ENCODE measurements at places on chromosomes 2 and 18.

- DNase-seq = no peak
Measured at GRCh38 chr2:5464657-5465056, 227.5 kb upstream of the SOX11 start.

GRCh38 chr2:173448938-173449471 is 94.3 kb downstream of the CDCA7 start:
- peak; percentile 55 for DNase-seq

DNA sequence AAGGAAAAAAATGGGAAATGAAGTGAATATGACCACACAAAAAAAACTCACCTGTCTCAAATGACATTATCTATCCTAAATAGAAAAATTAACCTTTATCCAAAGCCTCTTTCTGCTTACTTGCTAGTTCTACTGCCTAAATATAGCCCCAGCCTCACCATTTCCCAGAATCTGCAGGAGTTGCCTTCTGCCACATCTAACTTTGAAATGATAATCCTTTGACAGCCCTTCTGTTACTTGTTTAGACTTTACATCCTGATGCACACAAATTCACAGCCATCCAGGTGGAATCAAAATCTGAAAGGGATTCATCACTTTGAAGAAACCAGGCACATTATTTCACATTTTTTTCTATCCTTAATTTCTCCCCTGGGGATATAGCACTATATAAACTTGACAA is 1356.2 kb upstream of the NXPH2 start:
- no peak for DNase-seq

- DNase-seq = no peak
Measured at GRCh38 chr18:7254163-7254562, 23.3 kb downstream of the LRRC30 start.

DNA sequence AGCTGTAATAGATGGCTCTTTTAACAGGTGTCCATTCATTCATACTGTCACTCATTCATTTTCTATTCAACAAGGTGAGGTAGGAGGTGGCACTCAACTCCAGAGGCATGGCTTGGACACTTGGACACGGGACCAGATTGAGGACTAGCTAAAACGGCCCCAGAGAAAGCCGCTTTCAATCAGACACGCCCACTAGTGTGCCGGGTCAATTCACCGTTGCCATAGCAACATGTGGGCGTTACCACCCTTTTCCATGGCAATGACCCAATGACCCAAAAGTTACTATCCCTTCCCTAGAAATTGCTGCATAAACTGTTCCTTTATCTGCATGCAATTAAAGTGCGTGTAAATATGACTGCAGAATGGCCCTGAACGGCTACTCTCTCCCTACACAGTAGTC is 49.2 kb upstream of the LGALSL start:
- DNase-seq = no peak

DNA sequence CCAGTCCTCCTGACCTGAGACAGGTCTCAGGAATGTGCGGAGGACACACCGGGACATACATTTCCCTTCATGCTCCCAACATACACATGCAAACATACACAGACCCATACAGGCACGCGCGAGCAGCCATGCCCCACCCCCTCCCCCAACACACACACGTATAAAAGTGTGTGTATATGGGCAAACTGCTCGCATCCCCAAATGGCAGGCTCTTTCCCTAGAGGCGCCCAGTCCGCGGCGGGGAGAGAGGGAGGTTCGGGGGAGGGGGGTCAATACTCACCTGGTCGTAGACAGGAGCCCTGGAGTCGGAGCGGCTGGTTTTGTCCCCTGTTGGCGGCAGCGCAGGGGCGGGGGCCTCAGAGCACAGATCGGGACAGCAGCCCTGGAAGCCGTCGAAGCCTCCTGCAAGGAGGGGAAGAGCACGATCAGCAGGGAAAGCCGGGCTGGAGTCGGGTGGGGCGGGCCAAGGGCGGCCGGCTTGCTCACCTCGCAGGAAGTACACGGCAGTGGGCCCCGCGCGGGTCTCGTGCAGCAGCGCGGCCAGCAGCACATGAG is 682 bp downstream of the DUSP2 start:
- no peak for DNase-seq

GRCh38 chr2:239824046-239824694 is 201.0 kb downstream of the NDUFA10 start:
- no peak for DNase-seq

- no peak for DNase-seq
Measured at GRCh38 chr2:188039307-188039706, 252.4 kb upstream of the GULP1 start.

DNA sequence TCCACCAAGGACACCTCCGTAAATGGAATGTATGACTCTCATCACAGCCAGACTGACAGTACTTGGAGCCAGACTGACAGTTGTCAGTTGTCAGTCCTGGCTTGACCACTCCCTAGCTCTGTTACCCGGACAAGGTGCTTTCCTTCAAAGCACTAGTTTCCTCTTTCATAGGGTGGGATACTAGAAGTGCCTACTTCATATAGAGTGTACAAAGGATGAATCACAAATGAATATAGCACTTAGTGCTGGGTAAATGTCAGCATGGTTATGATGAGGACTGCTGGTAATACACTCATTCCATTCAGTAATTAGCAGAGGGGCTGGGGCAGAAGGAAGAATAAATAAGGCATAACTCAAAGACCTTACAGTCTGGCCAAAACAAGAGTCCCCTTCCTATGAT is 91.4 kb downstream of the ARL4C start:
- no peak for DNase-seq

GRCh38 chr2:60961457-60961856 is 56.1 kb upstream of the PEX13 start:
- no peak for DNase-seq

GRCh38 chr2:69801745-69802290 is 27.6 kb upstream of the GMCL1 start:
- no peak for DNase-seq

GRCh38 chr2:138237667-138238384 is 263.7 kb upstream of the SPOPL start:
- no peak for DNase-seq

GRCh38 chr2:54666634-54667265 is 56.7 kb upstream of the EML6 start:
- DNase-seq = no peak

DNA sequence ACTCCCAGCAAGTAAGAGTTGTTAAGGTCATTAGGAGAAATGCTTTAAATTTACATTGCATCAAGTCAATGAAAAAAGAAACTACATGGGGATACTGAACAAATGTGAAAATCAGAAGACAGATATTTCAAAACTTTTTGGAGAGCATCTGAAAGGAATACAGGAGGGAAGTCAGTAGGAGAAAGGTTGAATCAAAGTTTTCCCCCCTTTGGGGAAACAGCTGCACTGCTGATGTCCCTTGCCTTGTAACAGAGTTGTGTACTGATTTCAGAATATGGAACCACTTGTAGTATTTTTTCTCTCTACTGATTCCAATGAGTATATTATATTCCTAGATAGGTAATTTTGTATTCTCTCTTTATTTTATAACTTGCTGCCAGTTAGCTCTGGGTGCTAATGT is 592.5 kb upstream of the ZEB2 start:
- no peak for DNase-seq

DNA sequence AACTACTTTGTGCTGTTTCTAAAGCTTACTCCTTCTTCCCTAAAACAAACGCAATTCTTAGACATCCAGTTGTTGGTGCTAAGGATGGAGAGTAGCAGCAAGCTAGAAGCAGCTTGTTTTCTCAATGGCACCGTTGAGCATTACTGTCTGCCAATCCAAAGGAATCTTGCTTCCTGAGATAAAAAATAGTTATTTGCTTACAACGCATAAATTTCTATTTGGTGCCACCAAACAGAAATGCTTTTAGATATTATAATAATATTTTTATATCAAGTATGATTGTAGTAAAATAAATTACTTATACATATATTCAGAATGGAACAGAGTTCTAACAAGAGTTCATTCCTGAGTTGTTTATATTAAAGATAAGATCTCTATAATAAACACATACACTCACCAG is 434.7 kb downstream of the CPS1 start:
- no peak for DNase-seq

- no peak for DNase-seq
Measured at GRCh38 chr2:110994250-110994961, 126.3 kb upstream of the BCL2L11 start.

- no peak for DNase-seq
Measured at GRCh38 chr2:69776886-69777785, 35.2 kb downstream of the ANXA4 start.

DNA sequence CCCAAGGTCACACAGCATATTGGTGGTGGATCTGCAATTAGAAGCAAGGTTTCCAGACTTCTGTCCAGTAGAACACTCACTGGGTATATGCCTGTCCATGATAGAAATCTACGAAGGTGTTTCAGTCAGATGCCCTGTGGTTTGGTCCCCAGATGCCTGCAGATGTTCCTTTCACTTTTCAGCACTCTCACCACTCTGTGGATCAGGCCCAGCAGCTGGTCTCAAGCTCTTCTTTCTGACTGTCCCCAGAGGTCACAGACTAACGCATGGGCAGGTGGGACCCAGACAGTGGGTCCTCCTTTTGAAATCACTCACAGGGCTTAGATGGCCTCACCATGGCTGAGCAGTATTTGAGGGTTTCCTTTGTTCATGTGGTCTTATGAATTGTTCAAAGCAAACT is 376.5 kb downstream of the ALK start:
- no peak for DNase-seq

GRCh38 chr2:120225549-120226065 is 2.4 kb upstream of the TMEM185B start:
- DNase-seq = no peak

DNA sequence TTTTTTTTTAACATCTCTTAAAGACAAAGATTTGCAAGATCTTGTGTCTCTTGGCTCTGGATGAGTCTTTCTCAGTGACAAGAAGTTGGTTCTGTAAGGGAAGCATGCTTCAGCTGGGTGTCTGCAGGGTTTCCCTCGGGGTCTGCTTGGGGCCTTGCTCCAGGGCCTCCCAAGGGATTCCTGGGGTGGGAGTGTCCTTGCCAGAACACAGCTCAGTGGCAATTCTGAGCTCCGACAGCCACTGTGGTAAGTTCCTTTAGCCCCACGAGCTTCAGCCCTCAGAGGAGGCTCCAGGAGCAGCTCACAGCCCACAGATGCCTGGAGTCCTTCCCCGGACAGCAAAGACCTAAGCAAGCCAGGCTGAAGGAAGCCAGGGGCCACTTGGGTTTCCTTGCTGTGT is 52.4 kb downstream of the EMX1 start:
- DNase-seq = no peak

DNA sequence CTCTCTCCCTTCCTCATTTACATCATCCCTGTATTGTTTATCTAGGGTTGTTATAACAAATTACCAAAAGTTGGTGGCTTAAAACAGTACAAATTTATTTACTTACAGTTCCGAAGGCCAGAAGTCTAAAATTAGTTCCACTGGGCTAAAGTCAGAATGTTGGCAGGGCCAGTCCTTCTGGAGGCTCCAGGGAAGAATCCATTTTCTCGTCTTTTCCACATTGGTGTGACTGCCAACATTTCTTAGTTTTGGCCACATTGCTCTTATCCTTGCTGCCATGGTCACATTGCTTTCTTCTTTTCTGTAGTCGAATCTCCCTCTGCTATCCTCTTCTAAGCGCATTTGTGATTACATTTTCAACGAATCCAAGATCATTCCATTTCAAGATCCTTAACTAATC is 34.7 kb downstream of the ICOS start:
- DNase-seq = no peak

DNA sequence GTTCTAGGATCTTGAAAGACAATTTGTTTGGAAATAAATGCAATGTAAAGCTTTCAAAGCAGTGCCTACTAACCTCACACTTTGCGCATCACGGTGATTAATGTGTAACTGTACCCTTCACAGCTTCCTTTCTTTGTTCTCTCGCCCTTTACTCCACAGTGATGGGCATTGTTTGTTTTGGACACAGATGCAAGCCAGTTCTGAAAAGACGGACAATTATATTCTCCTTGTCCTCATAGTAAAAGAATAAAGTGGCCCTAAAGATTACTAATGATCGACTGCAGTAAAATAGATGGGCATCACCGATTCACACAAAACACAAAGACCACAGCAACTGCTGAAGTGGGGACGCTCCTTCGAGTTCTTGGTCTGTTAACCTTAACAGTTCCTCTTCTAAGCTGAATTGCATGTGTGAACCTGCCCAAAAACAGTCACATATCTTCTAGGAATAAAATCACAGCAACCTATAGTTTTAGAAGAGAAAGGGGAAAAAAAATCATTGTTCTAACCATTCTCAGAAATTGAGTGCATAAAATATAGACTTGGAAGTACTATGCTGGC is 7.7 kb downstream of the L3MBTL4 start:
- DNase-seq = no peak

DNA sequence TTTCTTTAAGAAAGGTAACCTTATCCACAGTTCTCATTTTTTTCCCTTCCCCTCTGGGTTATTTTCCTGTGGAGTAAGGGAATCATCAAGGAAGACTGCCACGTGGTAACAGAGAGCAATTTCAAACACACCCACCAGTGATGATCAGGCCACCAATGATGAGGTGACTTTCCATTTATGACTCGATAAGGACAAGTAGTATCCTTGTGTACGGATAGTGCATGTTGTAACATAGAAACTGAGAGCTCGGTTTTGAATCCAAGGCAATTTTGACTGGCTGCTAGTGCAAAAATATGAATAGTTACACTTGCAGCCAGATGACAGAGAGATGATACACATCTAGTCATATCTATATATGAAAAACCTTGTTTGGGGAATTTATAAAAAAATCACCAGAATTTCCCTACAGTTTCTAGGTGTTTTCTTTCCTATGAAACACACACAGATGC is 143.6 kb upstream of the TCF4 start:
- no peak for DNase-seq

DNA sequence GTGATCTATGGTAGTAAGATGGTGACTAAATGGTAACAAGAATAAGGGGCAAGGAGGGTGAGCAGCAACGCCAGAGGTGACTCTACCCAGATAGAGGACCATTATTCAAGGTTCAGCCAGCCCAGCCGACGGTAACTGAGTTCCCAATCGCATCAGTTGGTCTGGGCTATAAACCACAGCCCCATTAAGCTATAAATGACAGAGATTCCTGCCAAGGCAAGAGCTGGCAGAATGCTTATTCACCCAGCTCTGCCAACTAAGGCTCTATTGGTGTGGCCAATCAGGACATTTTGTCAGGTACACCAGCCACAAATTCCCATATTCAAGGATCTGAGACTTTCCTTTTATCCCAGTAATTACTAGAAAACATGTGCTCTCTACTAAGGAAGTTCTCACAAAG is 3.6 kb downstream of the CHN1 start:
- no peak for DNase-seq

- no peak for DNase-seq
Measured at GRCh38 chr18:47251289-47252120, at the start of gene SKOR2. Gene SKOR2 (minus strand): TSS chr18:47251660. CDS start chr18:47249183, 2,477 bp downstream.

DNA sequence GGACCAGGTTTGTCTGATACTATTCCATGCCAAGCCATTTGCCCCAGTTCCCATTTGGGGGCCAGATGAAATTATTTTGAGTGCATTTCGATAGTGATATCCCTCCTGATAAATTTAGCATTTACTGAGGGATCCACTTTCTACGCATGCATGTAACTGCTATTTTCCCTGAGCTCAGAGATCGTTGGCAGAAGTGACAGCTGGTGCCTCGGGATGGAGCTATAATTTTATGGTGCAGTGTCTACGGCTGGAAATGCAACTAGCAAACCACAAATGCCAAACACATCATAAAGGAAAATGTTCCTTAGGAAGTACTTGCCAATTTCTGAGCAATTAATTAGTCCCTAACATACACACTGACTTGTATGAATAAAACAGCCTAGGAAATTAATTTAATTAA is 254.8 kb downstream of the SLC8A1 start:
- DNase-seq = no peak
